ENCODE measurements at places on chromosomes 1 and 21.

- DNase-seq, result no peak
Measured at GRCh38 chr1:98045767-98046641, 125.2 kb upstream of the DPYD start.

DNA sequence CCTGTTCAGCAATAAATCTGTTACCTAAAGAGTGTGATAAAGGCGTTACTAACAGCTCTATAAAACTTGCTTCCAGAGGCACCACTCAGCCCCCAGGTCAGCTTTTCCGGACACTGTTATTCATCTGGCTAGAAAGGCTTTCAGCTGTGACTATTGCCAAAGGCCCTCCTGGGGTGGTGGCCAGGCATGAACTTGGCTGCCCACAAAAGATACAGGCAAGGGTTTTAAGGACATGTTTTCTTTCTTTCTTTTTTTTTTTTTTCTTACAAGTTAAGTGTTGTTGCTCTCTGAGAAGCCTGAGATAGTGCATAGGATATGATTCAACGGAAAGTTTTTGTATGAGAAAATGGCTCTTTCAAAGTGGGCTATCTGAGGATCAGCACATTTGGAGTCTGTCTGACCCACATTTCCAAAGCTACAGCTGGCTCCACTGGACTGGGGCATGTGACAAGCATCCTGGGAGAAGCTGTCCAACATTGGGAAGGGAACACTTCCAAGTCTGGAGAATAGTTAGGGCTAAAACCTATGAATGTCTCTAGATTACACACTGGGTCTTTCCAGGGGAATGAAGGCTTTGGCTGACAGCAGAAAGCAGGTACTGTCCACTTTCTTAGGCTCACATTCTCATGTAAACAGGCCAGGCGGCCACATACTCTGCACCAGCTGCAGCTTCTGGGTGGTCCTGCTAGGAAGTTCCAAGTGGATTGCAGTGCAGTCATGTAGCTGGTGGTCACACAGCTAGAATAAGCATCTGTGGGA lies 639.7 kb downstream of the LMO4 start:
- no peak for DNase-seq

GRCh38 chr1:205328476-205328875 lies 6.9 kb upstream of the NUAK2 start:
- DNase-seq, result no peak

DNA sequence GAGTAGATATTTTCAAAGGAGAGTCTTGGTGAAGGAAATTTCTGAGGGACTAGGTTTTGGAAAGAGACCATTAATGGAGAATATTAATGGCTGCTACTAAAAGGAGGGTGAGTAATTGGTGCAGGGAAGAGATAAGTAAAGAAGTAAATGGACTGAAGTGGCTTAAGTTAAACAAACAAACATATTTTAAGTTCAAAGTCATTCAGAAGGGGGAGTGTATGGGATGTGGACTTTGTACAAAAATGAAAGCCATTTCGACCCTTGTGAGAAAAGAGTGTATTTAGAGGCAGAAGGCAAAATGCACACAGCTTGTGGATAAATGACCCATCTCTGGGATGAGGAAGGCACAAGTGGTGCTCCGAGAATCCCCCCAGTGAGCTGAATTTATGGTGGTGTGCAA lies 171.7 kb downstream of the BACH1 start:
- DNase-seq, result no peak

- no peak for DNase-seq
Measured at GRCh38 chr1:44635439-44635838, 38.8 kb downstream of the TMEM53 start.

Measured in stimulated activated CD8-positive, alpha-beta memory T cell treated with anti-CD3 and anti-CD28 coated beads, Interleukin-12 subunit alpha, Interleukin-12 subunit beta, amount 100 ng/mL, for 4 hours (primary cell).